ENCODE measurements at places on chromosomes 1 and 21.
A peak's percentile ranks its signal among the peaks of the same experiment; 100 is the strongest.

DNA sequence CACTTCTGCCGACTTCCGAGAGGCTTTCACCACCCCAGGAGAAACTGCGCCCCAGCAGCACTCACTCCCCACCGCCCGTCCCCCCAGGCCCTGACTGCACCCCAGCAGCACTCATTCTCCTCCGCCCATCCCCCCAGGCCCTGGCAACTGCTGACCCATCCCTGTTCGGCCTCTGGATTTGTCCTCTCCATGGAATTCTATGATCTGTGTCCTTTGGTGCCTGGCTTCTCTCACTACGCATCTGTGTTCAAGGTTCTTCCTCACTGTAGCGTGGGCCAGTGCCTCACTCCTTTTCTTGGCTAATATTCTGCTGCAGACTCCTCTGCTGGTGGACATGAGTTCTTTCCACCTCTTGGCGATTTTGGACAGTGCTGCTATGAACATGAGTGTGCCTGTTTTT, 121.8 kb upstream of the ARHGEF16 start:
- DNase-seq: no peak

- DNase-seq: no peak
Measured at GRCh38 chr21:21007606-21008005, 9.4 kb downstream of the NCAM2 start.

GRCh38 chr1:93608187-93609109, 73.2 kb downstream of the BCAR3 start:
- DNase-seq: no peak

GRCh38 chr1:33363470-33363861, 42.6 kb upstream of the A3GALT2 start:
- no peak for DNase-seq

DNA sequence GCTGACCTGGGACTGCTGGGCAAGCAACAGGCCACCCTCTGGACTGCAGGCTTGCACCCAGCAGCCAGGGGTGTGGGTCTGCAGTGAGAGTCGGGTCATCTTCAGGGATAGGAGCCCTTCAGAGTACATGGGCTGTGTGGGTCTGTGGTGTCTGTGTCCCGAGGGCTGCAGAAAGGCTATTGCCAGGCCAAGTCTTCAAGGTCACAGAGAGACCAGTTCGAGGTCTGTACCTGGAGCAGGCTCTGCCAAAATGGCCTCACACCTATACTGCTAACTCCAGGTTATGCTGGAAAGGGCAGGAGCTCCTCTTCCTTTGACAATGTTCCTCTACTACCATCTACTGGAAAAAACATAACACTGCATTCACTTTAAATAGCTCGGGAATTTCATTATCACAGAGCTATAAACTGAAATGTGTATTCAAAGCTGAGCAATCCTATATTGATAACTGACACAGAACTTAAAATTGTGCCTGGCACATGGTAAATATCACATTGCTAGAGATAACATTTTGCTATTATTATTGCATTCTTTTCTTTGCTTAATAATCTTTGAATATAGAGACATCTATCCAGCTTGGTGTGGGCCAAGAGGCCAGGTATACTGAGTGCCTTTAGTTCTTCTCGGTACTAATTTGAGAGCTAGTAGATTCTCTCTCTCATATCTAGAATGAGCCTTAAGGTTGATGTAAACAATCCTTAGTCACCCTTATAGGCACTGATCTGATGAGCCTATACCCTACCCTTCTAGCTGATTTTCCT, 6.9 kb upstream of the DNAH14 start:
- peak; percentile 28 for DNase-seq

DNA sequence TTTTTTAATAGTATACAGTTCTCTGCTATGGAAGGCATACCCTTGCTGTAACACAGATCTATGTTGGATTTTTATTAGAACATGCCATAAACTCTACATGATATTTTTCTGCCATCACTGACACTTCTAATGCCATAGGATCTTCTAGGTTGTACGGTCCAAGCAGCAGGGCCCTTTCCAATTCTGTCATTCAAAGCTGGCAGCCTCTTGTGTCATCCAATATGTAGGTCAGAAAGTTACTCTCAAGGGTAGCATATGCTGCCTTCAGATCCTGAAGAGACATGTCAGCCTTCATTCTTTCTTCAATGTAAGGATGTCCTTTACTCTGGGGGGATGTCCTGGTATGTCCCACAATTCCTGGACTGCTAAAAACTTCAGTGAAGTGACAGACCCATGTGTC, 629.2 kb upstream of the USP24 start:
- DNase-seq: no peak

DNA sequence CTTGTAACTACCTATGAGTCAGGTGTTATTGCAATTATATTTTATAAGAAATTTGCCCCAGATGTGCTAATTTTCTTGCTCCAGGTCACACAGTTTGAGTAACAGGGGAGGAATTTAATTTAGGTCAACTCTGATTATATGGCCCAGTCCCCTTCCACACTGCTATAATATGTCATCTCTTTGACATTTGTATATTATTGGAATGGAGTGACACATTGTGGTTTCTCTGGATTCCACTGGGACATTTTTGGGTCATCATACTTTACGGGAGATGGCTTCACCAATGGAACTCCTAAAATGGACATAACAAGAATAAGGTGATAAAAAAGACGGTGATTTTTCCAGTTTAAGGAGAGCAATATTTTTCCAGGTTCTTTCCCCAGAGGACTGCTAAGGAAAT, 191.2 kb downstream of the DISC1 start:
- no peak for DNase-seq

GRCh38 chr1:20493309-20493708, 7.3 kb upstream of the CAMK2N1 start:
- DNase-seq: no peak

- peak; percentile 43 for DNase-seq
Measured at GRCh38 chr21:45970674-45971615, 10.6 kb upstream of the COL6A1 start.

DNA sequence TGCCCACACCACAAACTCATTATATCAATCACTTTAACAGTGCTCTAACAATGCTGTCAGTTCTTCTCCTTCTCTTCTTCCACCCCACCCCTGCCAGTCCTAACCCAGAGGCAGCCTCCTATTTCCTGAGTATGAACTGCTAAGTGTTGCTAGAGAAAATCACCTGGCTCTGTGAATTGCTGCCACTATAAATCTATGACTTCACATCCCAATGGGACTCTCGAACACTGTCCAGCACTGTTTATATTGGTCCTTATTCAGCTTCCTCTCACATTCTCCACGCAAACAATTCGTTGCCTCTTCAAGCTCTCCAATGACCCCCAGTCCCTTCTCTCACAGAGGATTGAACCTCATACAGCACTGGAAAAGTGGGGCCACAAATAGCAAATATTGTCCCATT, 27.0 kb upstream of the USH2A start:
- DNase-seq: no peak

- no peak for DNase-seq
Measured at GRCh38 chr1:182845379-182845778, 6.2 kb downstream of the DHX9 start.

DNA sequence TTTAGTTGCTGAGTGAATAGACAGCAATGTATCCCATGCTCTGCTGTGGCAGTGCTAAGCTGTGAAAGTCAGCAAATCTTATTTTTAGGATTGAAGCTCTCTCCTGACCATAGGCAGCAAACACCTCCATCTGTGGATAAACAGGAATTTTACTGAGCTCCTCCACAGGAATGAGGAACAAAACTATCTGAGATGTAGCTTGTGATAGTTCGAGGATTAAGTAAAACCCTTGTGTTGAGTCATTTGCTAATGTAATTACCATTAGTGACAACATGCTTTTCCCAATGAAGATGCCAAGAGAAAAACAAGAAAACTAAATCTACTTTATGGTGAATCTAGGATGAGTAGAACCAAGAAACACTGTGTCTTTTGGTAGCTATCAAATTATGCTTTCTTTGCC, 122.7 kb downstream of the CLEC20A start:
- no peak for DNase-seq

DNA sequence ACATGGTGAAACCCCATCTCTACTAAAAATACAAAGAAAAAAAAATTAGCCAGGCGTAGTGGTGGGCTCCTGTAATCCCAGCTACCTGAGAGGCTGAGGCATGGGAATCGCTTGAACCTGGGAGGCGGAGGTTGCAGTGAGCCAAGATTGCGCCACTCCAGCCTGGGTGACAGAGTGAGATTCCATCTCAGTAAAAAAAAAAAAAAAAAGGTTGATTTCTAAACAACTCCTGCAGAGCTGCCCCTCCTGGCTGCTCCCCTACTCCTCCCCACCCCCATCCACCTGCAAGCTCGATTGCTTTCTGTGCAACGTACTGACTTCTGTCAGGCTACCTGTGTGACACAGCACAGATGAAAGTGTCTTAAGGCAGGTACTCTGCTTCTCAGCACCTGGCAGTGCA, 13.3 kb downstream of the ETV3L start:
- DNase-seq: no peak

GRCh38 chr21:34305605-34306604, 57.9 kb upstream of the KCNE2 start:
- no peak for DNase-seq

GRCh38 chr1:208343226-208343625, 99.0 kb upstream of the PLXNA2 start:
- DNase-seq: no peak

DNA sequence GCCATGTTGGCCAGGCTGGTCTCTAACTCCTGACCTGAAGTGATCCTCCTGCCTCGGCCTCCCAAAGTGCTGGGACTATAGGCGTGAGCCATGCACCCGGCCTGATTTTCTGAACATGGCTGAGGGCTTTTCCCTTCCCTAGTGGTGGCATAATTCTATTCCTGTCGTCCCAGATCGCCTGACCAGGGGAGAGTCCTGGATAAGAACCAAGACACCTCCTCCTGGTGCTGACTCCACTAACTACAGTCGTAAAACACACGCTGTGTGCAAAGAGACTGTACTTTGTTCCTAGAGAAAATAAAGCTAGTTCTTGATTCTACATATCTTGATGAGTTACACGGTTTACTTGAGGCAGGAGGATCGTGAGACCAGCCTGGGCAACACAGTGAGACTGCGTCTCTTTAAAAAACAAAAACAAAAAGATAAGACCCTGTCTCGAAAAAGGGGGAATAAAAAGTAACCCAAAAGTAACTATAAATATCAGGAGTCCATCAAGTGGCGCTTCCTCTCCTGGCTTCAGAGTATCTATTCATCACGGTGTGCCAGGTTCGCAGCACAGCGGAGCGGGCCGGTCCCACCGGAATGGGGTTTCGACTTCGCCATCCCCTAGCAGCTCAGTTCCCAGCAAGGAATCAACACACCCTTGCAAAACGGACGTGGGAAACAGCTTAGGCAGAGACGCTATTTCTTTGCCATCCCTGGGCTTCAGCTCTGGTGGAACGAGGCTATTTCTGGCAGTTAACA, 973 bp downstream of the SDF4 start:
- DNase-seq: no peak

DNA sequence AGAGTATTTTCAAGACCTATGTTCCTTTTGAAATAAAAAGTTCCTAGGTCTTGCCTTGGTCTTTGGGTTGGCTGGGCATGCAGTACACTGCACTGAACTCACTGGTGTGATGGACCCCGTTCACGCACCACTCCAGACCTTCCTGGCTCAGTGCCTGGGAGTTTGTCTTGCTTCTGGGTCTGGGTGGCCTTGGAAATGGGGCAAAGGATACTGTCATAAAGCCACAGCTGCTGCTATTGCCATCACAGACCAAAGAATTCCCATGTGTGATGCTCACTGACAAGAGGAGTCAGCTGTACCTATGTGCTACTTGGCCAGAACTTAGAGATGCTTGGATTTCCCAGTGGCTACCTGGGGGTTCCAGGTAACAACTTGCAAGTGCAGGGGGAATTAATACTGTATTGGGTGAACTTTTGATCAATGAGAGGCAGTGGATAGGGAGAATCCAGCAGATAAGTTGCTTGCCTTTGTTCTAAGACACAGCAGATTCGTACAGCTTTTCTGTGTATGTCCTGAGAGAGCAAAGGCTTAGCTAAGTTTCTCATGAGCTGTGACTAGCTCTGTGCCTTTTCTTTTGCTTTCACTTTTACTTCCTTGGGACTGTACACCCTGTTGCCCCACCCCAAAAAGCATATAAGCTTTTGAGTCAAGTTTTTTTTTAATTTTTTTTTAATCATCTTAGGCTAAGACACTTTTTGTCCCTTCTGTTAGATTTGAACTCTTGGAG, 115.3 kb downstream of the RUNX1 start:
- DNase-seq: peak; percentile 76

- no peak for DNase-seq
Measured at GRCh38 chr21:29248124-29248523, 50.6 kb upstream of the BACH1 start.

DNA sequence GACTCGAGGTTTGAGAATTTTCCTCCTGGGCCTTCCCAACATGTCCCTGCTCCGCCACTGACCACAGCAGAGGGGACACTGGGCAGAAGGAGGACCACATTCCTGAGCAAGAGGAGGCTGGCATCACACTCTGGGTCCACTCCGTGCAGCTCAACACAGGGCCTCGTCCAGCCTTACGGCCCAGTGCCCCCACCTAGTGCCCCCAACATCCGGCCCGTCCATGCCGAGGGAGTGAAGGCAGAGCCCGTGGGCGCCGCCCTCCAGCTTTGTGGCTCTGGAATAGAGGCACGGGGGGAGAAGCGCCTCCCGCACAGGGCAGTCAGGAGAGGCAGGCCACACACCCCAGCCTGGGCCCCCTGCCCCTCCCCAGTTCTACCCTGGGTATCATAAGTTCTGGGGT, 158.3 kb downstream of the NPHP4 start:
- no peak for DNase-seq

DNA sequence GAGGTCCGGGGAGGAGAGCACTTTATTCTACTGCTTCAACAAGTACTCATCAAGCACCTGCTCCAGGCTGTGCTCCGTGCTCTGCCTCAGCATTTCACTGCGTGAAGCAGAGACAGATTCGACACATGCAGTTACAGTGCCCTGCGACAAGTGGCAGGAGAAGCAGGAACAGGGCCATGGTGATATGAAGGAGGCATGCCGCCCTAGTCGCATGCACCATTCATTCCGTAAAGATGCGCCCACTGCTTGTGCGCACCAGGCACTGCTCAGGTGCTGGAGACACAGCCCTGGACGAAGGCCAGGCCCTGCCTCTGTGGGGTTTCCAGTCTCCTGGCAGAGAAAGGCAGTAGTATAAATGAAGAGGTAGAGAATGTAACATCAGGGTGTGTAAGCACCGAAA, 206.6 kb downstream of the HIVEP3 start:
- DNase-seq: no peak

- DNase-seq: peak; percentile 18
Measured at GRCh38 chr1:224435318-224435763, 744 bp upstream of the WDR26 start.

DNA sequence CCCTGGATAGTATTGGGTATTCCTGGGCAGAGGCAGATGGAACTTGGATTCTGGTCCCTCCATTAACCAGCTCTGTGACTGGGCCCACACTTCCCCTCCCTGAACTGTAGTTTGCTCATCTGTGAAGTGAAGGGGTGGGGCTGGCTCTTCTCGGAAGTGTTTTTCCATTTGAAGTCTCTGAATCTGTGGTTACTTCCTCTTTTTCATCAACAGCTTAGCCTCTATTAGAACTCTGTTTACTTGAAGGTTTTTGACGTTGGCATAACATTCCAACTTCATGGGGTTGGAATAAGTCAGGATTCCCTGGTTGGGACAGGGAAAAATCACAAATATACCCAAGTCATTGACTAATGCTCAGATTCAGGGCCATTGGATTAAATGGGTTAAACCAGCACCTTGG, 3.6 kb downstream of the KIAA0040 start:
- peak; percentile 76 for DNase-seq

GRCh38 chr21:37574316-37574715, 207.7 kb downstream of the DYRK1A start:
- no peak for DNase-seq

GRCh38 chr1:55302972-55303371, 87.8 kb upstream of the USP24 start:
- DNase-seq: no peak

GRCh38 chr1:96144636-96145035, 576.9 kb upstream of the PTBP2 start:
- no peak for DNase-seq

All from CD4-positive, alpha-beta T cell treated with Interleukin-10 for 1 hour (primary cell).